ENCODE measurements at places on chromosomes 6 and 20. TPM values are rescaled to one million over a fixed set of nuclear protein-coding genes. Genes with fewer than 3 reads are reported as not detected.

DNA sequence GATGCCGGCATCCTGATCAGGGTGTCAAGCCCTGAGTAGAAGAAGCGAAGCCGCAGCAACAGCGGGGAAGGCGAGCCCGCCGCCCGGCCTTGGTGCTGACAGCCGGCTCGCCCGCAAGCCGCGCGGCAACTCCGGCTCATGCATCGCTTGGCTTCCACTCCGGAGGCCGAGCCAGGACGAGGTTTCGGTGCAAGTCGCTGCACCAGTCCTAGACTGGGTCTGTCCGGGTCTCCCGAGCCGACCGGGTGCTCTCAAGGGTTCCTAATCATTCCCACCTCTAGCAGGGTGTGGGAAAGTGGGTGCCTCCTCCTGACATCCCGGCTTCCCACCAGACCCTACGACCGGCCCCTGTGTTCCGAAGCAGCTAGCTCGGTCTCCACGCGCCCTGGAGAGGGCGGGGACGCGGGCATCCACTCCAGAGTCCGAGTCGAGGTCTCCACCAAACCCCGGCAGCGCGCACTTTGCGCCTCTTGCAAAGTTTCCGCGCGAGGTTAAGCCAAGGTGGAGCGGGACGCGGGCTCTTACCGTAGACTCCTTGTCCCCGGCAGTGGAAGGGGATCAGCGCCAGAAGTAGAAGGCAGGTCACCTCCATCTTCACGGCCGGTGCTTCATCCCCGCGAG is 1.4 kb downstream of the MDGA1 start:
- no peak overlapping the region for H3K27ac ChIP-seq
- peaks cover 15% of the 10 kb centered on the region for H3K27me3 ChIP-seq

DNA sequence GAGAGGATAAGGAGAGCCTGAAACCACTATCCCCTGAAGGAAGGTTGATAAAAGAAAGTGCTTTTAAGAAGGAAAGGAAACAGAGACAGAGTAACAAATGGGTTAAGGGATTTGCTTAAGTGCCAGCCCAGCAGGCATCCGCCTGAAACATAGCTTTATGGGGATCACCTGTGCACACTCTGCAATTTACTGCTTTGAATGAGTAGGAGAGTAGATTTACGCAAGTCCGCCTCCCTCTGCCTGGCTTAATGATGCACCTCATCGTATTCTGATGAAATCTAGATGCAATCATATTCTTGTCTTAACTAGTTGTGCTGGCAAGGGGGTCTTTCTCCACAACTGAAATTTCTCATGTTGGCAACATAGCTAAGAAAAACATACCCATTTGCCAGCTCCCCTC is 101.1 kb upstream of the ID4 start:
- H3K27ac ChIP-seq: no peak overlapping the region
- no peak overlapping the region for H3K4me3 ChIP-seq
- DNase-seq: no peak
- no peaks in the 10 kb centered on the region for H3K4me1 ChIP-seq

DNA sequence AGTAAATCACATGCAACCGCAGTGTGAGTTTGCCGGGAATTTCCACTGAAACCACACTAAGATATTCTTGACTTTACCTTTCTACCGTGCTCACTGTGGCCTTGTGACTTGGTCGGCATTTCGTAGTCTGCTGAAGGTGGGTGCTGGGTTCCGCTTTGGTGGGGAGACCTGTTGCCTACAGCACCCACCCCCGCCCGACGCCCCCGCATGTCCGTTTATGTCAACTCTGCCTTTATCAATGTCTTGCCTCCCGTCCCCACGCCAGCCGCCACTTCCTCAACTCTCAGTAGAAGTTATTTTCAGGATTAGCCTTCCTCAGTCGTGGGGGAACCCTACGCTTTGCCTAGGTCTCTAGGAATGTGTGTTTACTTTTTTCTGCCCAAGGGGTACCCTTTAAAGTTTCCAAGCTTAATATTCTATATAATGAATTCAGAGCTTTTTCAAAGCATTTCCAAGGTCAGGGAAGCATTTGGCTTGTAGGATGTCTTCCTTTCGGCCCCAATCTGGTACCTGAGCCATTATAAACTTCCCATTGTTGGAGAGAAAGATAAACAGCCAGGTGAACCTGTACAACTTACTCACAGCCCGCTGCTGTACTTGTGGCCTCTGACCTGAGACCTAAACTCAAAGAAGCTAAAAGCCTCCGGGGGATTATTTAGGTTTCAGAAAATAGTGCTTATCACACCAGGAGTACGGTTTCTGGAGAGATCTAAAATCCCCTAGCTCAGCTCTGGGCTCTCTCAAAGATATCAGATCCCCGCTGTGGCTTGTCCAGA is 54.2 kb downstream of the TBC1D7 start:
- DNase-seq: no peak
- H3K36me3 ChIP-seq: no peaks in the 10 kb centered on the region
- H3K27me3 ChIP-seq: no peaks in the 10 kb centered on the region
- no peak overlapping the region for H3K4me3 ChIP-seq
- H3K27ac ChIP-seq: no peak overlapping the region

TENT5A gene
- 17.8 TPM for total RNA-seq

GHRH gene
- not detected for total RNA-seq

ZSCAN23 gene
- 4.8 TPM for total RNA-seq

All from astrocyte (in vitro differentiated cells and primary cell).